ENCODE measurements at places on chromosomes 11 and 22.

DNA sequence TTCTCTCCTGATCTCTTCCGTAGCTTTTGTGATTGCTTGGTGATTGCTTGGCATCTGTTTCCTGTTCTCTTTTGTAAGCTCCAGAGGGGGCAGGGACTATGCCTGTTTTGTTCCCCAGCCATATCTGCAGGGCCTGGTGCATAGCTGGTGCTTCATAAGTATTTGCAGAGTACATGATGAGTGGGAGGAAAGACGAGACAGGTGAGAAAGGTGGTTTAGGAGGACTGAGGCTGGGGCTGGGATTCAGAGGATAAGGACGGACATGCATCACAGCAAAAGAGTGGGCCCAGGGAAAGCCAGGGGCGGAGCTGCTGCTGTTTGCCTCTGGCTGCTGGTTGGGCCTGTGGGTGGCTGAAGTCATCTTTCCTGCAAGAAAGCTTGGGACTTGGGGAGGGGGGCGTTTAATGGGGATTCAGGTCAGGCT, 62.4 kb downstream of the DSCAML1 start:
- DNase-seq = no peak

DNA sequence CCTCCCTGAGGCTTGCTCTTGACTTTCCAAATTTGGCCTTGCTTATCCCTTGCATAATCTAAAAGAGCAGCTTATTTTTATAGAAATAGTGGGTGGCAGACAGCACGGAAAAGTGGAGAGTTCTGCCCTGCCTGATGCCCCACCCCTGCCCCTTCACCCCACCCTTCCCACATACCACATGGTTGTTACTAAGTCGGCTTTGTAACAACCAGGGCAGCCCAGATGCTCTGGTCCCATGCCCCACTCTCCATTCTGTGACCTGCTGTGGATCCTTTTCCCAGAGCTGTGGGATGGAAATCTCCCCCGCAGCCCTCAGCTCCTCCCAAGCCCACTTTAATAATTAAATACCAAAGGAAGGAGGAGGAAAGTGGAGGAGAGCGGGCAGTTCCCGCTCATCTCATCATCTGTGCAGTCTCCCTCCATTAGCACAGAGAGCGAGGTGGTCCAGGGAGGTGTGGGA, 10.9 kb downstream of the MRGPRF start:
- DNase-seq = no peak

- DNase-seq = no peak
Measured at GRCh38 chr11:13884158-13884799, 78.2 kb upstream of the SPON1 start.

- no peak for DNase-seq
Measured at GRCh38 chr11:83477772-83478171, 191.6 kb upstream of the CCDC90B start.

GRCh38 chr11:118295815-118296454, 8.6 kb upstream of the CD3E start:
- DNase-seq = no peak

DNA sequence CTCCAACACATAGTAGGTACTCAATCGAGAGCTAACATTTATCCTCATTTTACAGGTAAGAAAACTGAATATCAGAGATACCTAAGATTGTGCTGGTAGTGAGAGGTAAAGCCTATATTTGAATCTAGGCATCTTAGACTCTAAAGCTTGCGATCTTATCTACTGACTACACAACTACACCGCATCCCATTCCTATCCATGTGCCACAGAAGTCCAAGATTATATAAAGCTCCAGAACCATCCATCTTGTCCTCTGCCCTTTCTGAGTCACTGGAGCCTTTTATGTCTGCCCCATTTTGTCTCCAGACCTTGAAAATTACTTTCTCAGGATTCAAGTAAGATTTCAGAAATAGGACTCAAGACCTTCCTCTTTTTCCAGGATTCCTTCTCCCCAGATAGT, 84.4 kb downstream of the OR5AK2 start:
- no peak for DNase-seq

DNA sequence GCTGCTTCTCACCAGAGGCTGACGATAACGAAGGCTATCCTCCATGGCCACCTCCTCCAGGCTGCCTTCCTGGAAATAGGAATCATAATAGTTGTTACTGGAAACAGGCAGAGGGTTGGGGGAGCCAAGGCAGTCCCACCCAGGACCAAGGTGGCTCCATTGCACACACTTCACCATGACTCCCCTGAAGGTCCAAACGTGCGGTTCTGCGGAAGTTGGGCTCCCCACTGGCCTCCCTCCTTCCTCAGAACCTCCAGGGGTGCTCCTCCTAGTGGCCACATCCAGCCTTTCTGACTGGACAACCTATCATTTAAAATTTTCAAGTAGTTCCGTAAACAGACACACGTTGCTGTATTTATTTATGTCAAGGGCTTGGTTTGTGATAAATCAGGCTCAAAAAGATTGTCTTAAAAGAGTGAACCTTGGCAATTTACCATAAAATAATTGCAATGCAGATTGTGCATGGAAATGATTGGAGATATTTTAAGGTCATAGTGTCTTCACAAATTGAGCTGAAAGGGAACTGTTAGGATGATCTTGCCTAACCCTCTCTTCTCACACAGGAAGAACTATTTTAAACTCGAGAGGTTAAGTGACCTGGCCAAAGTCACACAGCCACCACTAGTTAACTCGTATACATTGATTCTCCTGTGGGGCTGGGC, 1.4 kb upstream of the TCN2 start:
- DNase-seq = no peak

- DNase-seq = no peak
Measured at GRCh38 chr11:3942160-3942955, 86.9 kb downstream of the STIM1 start.

DNA sequence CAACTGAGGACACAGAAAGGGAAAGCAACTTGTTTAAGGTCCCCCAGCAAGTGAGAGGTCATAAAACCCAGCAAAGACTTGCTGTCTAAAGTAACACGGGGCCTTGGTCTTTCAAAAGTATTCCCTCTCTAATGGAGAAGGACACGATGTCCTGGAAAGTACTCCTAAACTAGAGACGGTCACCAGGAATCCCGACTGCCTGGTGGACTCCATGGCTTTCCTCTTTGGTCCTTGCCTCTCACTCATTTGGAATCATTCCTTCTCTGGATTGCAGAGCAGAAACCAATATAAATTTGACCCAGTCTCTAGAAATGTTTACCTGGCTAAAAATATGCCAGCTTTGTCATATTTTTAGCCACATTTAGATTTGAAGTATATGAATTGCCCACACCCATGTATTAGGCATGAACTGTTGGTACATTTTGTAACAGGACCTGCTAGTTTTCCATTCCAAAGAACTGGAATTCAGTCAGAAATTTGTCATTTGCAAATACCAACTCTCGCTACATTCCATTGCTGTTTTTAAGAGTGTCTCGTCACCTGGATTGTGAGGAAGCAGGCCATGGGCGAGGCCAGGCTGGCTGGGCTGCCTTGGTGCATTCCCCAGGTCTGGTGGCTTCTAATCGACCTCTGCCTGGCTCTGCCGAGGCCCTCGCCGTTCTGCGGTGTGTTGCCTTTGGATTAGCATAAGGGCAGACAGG, 12.9 kb downstream of the NAV2 start:
- DNase-seq = no peak

DNA sequence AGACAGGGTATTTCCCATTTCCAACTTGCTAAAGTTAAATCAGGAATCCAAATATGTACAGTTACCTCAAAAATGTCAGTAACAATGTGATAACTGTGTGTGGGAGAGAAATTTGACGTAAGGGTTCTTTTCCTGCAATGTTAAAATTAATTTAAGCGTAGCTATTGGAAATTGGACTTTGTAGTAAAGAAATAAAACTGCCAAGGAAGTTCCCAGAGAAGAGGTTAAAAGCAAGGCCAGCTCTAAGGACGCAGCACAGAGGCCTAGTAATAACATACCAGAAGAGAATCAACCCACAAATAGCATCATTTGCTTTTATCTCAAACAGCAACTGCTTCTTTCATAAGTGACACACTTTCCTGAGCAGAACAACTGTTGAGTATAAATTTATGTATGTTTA, 36.8 kb upstream of the GRIA4 start:
- no peak for DNase-seq

DNA sequence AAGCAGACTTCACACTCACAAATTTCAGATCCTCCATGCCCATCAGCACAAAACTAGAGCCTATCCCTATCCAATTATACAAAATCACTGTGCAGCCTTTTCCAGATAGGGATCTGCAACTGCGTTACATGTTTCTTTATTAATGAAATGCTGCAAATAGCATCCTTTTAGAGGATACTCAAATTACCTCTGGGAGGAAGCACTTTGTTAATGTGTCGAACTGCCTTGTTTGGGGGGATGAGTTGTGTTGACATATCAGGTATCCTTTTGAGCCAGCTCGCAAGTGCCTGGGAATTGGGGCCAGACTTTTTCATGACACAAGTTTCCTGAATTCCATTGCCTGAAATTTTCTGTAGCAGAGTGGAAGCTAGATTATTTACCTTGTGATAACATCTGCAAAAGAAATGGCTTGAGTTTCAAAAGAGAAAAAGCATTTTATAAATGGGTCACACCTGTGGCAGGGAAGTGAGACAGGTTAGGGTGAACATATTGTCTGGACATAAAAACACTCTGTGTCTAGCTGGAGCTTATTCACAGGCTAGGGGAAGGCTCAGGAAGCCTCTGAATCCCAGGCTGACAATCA, 299.1 kb upstream of the MTNR1B start:
- no peak for DNase-seq

DNA sequence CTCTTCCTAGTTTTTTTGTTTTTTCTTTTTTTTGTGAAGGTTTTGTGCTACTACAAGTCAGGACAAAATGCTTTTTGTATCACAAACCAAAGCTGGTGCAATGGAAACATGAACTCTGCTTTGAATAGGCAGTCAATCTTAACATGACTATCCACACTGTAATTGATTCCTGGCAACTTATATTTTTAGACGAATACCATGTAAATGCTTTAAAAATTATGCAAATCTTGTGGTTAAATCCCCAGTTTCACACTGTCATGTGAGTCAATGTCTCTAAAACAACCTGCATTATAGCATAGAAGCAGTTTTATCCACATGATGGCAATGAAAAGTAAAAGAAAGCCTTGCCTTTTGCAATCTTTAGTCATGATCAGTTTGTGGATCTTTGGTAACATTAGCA, 8.9 kb downstream of the TRPC6 start:
- DNase-seq = no peak

DNA sequence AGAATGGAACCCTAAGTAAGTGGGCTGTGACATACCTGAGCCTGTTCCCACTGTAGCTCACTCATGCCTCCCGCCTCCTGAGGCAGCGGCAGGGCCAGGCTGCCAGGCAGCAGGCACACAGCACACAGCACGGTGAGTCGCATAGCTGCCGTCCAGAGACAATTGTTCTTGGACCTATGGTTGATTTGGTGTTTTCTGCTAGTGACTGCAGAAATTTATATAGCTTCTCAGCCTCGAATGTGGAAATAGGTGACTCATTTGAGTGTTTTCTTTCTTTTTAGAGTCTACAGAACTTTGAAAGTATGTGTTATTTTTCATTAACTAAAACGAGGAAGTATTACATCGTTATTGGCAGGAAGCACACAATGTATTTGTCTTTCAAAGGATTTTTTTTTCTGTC, at the start of gene MMP7:
TSS of gene MMP7 (minus strand) at position 190 of the 400 bp plus-strand sequence. CDS start at position 143, 47 bp downstream.
- no peak for DNase-seq

DNA sequence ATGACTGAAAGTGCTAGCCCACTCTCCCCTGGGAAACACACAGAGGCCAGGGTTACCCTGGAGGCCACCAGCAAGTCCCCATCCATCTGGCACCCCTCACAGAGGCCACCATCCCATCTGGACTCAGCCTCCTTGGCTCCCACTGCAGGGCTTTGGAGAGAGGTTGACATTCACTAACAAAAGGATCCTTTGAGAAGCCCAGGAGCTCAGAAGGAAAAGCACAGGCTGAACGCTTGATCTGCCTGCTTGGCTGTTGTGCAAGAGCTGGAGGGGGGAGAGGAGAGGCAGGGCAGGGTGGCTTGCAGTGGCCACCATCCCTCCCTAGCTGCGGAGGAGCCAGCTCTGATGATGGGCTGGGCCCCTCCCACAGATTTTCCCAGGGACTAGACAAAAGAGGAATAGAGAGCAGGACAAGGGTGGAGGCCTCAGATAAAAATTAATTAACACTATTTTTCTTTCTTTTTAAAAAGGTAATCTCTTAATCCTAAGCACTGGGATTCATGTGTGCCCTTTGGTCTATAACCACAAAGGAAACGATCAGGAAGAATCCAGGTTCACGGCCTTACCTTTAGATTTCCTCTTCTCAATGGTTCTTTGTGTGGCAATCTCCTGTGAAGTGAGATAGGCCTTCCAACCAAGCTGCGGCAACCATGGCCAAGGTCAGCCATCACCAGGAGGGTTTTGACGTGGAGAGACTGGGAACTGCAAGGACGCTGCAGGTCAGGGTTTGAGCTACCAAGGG, 154.7 kb downstream of the BARX2 start:
- no peak for DNase-seq

DNA sequence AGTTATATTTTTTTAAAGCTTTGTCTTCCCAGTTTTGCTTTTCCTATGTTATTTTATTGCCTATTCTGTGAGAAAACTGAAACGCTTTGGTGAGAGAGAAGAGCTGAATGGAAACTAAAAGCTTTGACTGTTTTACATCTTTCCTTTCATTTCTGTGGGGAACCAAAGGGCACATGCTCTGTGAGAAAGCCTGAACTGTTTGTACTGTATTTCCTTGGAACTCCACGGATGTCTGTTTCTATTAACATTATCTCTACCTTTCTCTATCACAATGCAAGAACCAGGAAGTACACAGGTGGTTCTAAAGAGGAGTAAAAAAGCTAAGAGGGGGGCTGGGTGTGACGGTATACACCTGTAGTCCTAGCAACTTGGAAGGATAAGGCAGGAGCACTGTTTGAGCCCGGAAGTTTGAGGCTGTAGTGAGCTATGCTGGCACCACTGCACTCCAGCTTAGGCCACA, 43.8 kb downstream of the CELF1 start:
- no peak for DNase-seq

DNA sequence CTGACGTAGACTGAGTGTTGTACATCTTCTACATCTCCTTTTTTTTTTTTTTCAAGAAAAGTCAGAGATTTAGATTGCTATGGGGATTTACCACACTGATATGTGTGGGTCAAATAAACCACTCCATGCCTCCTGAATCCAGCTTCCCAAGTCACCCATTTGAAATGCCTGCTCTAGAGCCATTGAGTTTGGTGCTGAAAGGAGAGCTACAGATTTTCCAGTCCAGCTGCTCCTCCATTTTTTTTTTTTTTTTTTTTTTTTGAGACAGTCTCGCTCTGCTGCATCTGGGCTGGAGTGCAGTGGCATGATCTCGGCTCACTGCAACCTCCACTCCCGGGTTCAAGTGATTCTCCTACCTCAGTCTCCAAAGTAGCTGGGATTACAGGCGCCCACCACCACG, 115.2 kb upstream of the TIMP3 start:
- no peak for DNase-seq

Data from stimulated activated CD8-positive, alpha-beta memory T cell treated with anti-CD3 and anti-CD28 coated beads, Interleukin-7, amount 100 ng/mL, for 1 hour (primary cell).